ENCODE measurements at places on chromosomes 3 and 15.
A peak's percentile ranks its signal among the peaks of the same experiment; 100 is the strongest.

- peak; percentile 36 for DNase-seq
Measured at GRCh38 chr15:39075311-39075710, 505.6 kb upstream of the THBS1 start.

DNA sequence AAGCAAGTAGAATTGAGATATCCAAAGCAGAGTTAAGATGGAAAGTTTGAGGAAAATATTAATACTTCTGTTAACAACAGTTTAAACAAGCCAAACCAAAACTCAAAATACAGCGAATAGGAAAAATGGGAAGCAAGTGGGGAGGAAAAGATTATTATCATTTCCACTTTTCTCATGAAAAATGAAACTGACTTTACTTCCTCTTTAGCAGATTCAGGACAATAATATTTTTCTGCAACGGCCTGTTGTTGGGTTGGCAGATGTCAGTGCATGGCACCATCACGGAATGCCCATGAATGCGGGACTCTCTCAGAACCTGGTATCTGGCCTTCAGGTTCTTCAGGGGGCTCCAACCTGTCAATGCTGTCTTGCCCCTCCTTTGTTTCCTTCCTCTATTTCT, 11.1 kb downstream of the ANKUB1 start:
- DNase-seq = no peak

DNA sequence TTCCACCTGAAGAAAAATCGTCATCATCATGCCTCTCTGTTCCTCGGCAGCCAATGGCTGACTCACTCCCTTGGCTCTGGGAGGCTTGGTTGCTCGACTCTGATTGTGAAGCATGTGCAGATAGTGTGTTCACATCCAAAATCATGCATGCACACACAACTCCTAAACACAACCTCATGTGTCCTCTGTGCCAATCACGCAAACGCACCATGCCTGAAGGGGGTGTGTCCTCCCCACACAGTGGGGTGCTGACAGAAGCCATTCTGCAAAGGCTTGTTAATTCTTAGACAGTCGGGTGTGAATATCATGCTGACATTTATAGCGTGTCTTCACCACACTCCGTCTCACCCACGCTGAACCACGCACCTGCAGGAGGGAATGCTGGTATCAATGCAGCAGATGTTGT, 11.4 kb upstream of the CCDC174 start:
- no peak for DNase-seq

DNA sequence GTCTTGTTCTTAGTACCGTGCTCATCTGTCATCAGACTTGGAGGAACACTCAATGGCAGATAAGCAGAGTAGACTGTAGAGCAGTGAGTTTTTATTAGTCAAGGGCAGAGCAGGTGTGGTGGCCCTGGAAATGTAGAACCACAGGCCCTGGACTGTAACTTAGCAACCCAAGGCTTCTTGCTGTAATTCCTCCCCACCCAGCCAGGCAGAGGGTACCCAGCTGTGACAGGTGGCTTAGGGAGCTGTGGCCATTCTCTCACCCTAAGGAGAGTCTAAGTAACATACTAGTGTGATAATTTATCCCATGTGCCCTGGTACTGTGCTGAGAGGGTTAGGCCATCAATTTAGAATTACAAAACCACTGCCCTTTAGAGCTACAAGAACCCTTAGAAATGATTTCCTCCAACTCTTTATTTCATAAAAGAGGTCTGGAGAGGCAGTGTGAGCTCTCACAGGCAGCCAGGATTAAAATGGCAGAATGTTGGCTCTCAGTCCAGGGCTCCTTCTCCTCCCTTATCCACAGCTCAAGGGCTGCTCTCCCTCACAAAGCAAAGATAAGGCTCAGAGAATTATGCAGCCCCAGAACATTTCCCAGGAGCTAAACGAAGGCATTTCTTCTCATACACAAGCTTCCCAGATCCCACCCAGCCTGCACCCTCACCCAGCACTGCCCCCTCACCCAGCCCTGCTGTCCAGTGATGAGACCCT, 3.0 kb downstream of the POMGNT2 start:
- peak; percentile 89 for DNase-seq

GRCh38 chr15:94236608-94237007, 5.2 kb downstream of the MCTP2 start:
- DNase-seq = no peak
